Neural crest cell (in vitro differentiated cells): ENCODE measurements at places on chromosomes 3 and 15.

- DNase-seq = no peak
Measured at GRCh38 chr3:123730829-123731228, 146.0 kb upstream of the HACD2 start.

DNA sequence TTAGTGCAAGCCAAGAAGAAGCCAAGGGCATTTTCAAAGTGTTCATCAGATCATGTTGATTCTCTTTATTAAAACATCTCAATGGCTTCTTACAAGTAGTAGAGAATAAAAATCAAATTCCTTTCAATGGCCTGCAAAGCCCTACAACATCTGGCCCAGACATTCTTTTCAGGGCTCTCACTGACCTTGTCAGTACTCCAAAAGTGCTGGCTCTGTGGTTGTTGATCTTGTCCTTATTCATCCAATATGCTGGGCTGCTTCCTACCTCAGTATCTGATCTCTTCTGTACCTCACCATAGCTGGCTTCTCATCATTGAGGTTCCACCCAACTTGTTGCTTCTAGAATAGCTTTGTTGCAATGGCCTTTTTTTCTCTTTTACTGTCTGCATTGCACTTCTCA lies 74.0 kb upstream of the SAMMSON start:
- DNase-seq = no peak

- DNase-seq = no peak
Measured at GRCh38 chr15:33149919-33150318, 44.6 kb downstream of the FMN1 start.

- no peak for DNase-seq
Measured at GRCh38 chr15:85709250-85709649, 85.5 kb downstream of the KLHL25 start.

DNA sequence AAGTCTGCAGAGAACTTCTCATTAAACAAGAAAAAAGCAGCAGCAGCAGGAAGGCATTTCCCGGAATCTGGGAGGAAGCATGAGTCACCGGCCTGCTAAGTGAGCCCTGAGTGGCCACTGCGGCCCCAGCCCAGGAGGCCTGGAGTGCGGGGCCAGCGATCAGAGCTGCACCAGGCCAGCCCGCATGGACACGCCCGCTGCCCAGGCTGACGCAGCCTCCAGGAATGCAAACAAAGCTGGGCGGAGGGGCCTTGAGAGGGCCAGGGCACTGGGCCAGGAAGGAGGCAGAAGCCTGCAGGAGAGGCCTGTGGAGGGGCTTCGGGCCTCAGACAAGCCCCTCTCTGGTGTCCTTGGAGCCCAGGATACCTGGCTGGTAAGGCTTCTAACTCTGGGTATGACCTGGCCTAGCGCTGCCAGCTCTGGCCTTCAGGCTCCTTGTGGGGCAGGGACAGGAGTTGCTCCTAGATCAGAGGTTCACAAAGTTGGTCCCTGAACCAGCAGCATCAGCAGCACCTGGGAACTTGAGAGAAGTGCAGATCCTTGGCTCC lies 101.2 kb downstream of the SMAD6 start:
- DNase-seq = peak; percentile 50

GRCh38 chr15:89495638-89496145 lies 691 bp downstream of the RHCG start:
- no peak for DNase-seq

GRCh38 chr3:123447749-123448517 lies 957 bp downstream of the ADCY5 start:
- peak; percentile 34 for DNase-seq

DNA sequence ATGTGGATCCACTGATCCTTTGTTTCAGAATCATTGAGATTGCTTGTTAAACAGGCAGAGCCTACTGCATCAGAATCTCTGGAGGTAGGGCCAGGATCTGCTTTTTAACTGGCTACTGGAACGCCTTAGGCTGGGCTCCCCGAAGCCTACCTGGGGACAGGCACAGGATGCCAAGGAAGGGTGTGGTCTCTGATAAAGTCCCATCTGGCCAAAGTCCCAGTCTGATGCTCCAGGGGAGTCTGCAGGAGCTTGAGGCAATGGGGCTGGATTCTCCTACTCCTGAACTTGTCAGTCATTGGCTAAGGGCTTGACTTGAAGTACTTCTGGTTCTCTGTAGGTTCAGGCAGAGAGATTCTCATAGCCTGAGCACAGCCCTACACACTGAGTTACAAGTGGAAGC lies 22.4 kb upstream of the CCK start:
- DNase-seq = no peak

DNA sequence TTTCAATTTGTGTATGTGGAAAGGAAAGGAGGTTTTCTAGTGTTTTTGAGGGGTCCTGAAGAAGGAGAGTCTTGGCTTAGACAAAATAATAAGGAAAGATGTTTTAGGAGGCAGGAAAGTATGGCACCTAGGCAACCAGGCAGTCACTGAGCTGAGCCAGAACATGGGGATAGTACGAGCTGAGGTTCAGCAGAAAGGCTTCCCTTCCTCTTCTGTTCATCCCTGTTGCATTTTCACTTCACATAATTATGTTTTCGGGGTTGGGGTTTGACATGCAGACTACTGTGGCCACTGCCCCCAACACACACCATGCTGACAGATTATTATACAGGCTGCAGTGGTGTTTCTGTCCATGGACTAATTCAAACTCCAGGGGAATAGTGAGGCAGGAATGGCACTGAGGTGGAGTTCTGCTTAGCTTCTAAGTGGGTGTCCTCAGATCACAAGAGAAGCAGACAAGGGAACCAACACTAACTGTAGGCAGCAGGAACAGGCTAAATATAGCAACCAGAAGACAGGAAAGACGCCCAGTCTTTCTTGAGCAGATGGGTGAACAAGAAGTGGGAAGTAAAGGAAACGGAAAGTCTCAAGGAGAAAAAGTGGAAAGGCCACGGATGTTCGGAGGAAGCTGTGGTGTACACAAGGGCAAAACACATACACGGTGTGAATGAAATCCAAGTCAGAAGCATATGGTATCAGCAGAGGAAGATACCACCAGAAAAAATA lies 305.8 kb downstream of the PLCL2 start:
- no peak for DNase-seq

- no peak for DNase-seq
Measured at GRCh38 chr15:95816591-95816990, 513.9 kb upstream of the NR2F2 start.

DNA sequence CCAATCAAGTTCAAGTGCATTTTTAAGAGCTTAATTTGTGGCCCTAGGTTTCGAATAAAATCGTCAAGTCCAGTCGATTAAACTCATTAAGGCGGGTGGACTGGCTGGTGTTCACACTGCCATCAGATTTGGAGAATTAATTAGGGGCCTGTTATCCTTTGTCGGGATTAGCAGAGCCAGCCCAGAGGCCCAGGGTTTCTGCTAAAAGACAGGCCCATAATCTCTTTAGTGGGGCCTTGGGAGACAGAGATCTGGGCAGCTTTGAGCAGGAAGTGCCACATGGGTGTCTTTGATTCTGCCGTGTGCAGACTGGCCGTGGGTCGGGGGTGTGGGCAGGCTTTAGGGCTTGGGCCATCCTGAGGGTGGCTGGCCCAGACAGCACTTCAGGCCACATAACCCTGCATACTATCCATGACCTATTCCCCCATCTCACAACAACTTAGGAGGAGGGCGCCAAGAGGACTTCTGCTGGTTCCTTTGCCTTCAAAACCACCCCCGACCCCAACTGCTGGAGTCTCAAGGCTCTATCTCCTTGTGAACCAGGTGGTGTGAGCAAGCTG lies 94.7 kb downstream of the PLXNA1 start:
- DNase-seq = no peak

DNA sequence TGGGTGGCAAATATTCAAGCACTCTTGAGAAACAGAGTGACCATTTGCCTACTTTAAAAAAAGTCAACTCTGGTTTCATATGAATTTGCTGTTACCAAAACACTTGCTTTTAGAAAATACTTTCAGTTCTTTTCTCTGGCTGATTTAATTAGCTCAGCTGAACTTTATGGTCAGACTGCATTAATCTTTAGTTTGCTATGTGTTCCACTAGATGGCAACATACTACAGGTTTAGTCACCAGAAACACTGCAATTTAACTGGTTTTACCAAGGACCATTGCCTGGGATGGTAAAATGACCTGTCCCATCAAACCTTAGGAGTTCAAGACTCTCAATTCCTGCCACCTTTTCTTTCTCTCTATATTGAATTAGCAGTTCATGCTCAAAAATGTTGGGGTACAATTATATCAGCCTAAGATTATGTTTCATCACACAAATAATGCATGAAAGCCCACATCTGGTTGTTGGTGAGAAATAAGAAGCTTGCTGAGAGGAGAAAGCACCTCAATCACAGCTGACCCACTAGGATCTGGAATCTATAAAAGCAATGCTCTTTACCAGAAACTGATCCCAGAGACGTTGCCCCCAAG lies 14.2 kb downstream of the EIF4E3 start:
- DNase-seq = no peak

DNA sequence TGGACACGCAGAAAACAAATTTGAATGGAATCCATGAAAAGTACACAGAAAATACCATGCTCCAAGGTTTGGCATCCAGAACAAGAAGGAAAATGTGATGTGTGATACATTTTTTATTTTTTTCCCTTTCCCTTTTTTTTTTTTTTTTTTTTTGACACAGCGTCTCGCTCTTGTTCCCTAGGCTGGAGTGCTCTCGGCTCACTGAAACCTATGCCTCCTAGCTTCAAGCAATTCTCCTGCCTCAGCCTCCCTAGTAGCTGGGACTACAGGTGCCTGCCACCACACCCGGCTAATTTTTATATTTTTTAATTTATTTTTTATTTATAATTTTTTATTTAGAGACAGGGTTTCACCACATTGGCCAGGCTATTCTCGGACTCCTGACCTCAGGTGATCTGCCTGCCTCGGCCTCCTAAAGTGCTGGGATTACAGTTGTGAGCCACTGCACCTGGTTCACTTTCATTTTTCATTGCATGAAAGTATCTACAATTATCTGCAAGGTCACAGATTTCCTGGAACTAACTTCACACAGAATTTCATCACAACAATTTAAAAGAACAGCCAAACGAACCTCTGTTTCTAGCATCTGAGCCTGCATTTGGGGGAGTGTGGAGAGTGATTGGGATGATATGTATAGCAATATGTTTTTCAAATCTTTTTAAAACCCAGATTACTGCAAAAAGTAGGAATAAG lies 8.3 kb downstream of the POU1F1 start:
- DNase-seq = no peak

- DNase-seq = no peak
Measured at GRCh38 chr3:124834723-124835718, 52.1 kb downstream of the ITGB5 start.

GRCh38 chr15:50135031-50135551 lies 16.1 kb upstream of the ATP8B4 start:
- no peak for DNase-seq

GRCh38 chr3:160830796-160831195 lies 74.8 kb downstream of the PPM1L start:
- DNase-seq = no peak
